ENCODE measurements at places on chromosomes 1 and 21.

GRCh38 chr1:150516050-150516591, 569 bp downstream of the FALEC start:
- H3K36me3 ChIP-seq: peaks cover 1% of the 10 kb centered on the region
- H3K4me1 ChIP-seq: peaks cover 13% of the 10 kb centered on the region
- peaks cover 3% of the 10 kb centered on the region for H3K27me3 ChIP-seq
- H3K4me3 ChIP-seq: peak overlapping the region; percentile 89
- DNase-seq: no peak
- peak overlapping the region; percentile 75 for H3K27ac ChIP-seq

DNA sequence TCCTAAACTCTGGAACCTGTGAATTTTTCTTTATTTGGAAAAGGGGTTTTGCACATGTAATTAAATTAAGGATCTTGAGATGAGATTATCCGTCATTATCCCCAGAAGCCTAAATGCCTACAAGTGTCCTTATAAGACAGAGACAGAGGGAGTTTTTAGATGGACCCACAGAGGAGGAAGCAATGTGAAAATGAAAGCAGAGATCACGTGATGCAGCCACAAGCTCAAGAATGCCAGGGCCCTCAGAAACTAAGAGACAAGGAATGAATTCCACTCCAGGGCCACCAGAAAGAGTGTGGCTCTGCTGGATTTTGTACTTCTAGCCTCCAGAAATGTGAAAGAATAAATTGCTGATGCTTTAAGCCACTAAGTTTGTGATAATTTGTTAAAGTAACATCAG, 183.6 kb upstream of the UBE2U start:
- H3K27ac ChIP-seq: no peak overlapping the region
- H3K4me3 ChIP-seq: no peak overlapping the region
- H3K36me3 ChIP-seq: no peaks in the 10 kb centered on the region
- no peak for DNase-seq
- H3K4me1 ChIP-seq: peaks cover 8% of the 10 kb centered on the region

DNA sequence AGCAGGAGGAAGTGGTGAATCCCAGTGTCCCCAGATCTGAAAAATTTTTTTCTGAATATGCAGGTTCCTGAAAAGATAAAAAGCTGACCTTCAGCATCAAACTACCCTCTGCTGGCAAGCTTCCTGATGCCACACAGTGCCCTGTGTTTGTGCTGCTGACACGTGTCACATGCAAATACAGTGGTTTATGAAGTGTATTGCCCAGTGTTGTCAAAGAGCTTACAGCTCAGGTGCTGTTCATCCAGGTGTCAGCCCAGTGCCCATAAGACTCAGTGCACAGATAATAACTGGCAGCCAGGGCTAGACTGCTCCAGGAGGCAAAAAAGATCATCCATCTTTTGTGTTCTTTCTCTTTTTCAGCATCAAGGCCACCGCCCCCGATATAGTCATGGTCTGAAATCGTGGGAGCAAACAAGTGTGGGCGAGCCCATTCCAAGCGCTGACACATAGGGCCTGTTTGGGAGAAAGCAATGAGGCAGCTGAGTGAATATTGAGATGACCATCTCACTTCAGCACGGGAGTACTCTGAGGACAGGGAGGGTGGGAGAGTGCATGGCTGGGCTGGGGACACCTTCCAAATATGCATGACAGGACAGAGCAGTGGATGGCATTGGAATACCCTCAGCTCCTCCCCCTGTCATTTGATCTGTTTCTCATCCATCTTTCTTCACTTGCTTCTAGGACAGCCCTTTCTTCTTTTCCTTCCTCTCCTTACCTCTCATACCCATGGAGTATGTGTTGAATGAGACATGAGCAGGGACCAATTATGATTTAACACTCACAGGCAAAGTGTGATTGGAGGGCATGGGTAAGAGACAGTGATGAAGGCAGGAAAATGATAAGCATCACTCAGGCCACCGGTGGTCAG, 6.4 kb upstream of the KCNK1 start:
- no peak overlapping the region for H3K4me3 ChIP-seq
- H3K4me1 ChIP-seq: peaks cover 2% of the 10 kb centered on the region
- no peak for DNase-seq
- H3K27me3 ChIP-seq: peaks cover 19% of the 10 kb centered on the region

DNA sequence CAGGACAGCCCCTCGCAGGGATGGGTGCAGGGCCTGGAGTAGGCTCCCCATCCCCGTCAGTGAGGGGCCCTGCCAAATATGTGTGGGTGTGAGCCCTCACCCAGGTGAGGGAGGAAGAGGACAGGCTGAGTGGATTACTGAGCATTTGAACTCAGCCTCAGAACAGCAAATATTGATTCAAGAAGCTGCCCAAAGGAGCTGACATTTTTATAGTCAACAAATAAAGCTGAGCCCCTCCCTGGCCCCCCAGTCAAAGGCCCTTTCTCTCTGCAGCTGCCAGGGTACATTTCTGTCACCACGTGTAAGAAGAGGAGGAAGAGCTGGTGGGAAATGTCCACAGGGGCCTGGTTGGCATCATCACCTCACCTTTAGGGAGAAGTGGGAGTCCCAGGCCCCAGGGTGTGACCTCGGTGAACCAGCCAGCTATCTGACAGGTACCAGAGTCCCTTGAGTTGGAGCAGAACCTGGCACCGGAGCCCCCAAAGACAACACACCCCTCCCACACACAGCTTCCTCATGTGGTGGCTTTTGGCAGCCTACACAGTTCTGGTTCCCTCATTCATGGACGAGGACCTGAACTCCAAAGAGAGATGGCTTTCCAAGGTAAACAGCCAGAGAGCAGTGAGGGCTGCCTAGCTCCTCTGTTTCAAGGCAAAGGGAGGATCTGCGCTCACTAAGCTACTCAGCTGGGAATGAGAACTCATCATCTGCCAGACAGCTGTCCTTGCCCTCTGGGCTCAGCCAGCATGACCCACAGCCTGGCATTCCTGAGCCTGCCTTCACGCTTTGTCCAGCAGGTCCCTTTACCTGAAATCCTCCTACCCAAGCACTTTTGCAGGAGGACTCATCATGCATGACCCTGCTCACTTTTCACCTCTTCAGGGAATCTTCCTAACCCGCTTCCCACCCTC, 43.0 kb upstream of the TENT5C start:
- no peaks in the 10 kb centered on the region for H3K36me3 ChIP-seq
- no peak overlapping the region for H3K27ac ChIP-seq
- no peak overlapping the region for H3K4me3 ChIP-seq
- H3K4me1 ChIP-seq: peaks cover 4% of the 10 kb centered on the region
- H3K27me3 ChIP-seq: peaks cover 5% of the 10 kb centered on the region

- no peak for DNase-seq
- H3K4me1 ChIP-seq: no peaks in the 10 kb centered on the region
- H3K36me3 ChIP-seq: no peaks in the 10 kb centered on the region
- H3K4me3 ChIP-seq: no peak overlapping the region
Observed at GRCh38 chr1:218712677-218713076, 367.5 kb downstream of the TGFB2 start.

DNA sequence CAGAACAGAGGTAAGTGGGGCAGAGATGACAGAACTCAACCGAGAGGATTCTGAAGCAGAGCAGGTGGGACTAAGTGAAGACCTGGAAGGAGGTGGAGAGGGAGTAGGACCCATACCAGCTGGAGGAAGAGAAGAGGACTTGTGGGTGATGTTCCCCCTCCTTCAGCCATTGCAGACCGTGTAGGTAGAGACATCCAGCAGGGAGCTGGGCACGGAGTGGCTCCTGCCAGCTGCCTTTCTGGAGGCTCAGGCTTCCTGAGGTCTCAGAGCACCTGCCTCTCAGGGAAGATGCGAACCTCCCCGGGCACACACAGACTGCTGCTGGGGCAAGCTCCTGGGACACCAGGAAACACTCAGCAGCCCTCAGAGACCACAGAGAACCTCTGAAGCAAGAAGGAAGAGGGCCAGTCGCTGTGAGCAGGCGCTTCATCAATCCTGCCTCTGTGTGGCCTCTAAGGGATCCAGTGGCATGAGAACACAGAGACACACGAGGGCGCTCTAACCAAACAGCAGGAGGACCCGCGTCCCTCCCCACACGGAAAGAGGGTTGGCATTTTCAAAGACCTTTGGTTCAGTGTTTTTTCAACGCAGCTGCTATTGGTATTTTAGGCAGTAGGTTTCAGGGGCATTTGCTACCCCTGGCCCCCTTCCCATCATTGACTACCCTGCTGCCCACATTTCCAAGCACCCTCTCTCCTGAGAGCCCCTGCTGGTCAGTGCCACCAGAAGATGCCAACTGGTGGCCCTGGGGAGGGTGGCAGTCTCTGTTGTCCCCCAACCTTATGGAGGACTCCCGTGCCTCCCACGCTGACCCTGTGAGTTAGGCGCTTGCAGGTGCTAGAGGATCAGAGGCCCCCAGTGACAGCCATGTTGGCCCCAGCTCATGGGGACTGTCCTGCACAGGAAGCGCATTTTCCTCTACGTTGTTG, 89.6 kb upstream of the EDN2 start:
- no peak overlapping the region for H3K4me3 ChIP-seq
- H3K36me3 ChIP-seq: peaks cover 2% of the 10 kb centered on the region
- H3K27me3 ChIP-seq: no peaks in the 10 kb centered on the region
- DNase-seq: peak; percentile 78
- H3K27ac ChIP-seq: no peak overlapping the region

- no peak overlapping the region for H3K4me3 ChIP-seq
- no peak for DNase-seq
- no peaks in the 10 kb centered on the region for H3K27me3 ChIP-seq
- no peak overlapping the region for H3K27ac ChIP-seq
- H3K36me3 ChIP-seq: no peaks in the 10 kb centered on the region
Observed at GRCh38 chr21:21029164-21029563, 31.0 kb downstream of the NCAM2 start.

GRCh38 chr1:224133741-224134299, 19.9 kb downstream of the FBXO28 start:
- H3K4me1 ChIP-seq: no peaks in the 10 kb centered on the region
- H3K36me3 ChIP-seq: peaks cover 34% of the 10 kb centered on the region
- no peak overlapping the region for H3K27ac ChIP-seq
- DNase-seq: no peak
- H3K4me3 ChIP-seq: no peak overlapping the region

DNA sequence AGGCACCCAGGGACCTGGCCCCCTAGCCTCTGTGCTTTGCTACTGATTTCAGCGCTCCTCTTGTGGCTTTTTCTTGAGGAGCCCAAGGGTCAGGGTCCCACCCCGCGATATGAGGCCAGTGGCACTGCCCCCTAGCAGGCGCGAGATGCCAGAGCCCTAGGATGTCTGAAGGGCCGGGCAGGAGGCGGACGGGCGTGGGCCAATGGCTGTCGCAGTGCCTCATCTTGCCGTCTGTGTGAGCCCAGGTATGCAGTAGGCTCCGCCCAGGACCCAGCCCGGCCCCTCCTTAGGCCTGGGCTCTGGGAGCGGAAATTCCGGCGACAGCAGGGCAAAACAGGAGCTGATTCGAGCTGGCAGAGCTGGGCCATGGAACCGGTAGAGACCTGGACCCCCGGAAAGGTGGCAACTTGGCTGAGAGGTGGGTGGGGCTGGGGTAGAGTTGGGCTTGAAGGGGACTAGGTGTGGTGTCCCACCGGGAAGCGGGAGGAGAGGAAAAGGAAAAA, at the start of gene CNKSR1:
CNKSR1 (plus strand) TSS at position 310 of the 503 bp plus-strand sequence; CDS start at position 367, 57 bp downstream.
- H3K4me3 ChIP-seq: peak within 1 kb of the TSS; percentile 79
- no peaks in the 10 kb centered on the region for H3K36me3 ChIP-seq
- H3K4me1 ChIP-seq: no peaks in the 10 kb centered on the region
- H3K27ac ChIP-seq: no peak within 1 kb of the TSS
- DNase-seq: no peak

DNA sequence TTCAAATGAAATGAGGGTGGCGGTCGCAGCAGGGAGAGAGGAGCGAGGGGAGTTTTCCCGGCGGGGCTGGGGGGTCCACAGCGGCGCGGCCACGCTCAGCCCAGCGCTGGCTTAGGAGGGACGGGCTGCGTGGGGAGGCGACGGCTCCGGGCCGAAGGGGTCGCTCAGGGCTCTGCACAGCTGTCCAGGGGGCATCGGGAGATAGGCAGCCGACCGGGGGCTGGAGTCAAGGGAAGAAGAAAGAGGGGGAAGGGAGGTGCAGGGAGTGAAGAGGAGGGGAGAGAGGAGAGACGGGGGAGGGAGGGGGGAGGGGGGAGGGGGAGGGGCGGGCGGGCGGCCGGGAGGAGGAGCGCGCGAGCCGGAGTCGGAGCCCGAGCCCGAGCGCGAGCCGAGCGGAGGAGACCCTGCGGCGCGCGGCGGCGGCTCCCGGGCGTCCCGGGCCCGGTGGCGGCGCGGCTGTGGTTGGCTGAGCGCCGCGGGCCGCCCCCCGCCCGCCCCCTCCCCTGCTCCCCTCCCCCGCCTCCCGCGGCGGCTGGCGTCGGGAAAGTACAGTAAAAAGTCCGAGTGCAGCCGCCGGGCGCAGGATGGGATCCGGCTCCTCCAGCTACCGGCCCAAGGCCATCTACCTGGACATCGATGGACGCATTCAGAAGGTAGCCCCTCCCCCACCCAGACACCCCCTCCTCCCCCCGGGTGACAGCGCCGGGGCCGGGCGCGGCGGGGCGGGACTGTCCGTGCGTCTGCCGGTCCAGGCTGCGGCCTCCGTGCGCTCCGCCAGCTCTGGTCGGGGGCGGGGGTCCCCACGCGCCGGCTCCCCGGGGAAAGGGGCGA, at the start of gene PDE9A:
PDE9A (plus strand) TSS at position 391 of the 831 bp plus-strand sequence; CDS start at position 585, 194 bp downstream.
- peak within 1 kb of the TSS; percentile 76 for H3K4me3 ChIP-seq
- H3K4me1 ChIP-seq: peaks cover 10% of the 10 kb centered on the region
- peak within 1 kb of the TSS; percentile 46 for H3K27ac ChIP-seq
- H3K36me3 ChIP-seq: no peaks in the 10 kb centered on the region

DNA sequence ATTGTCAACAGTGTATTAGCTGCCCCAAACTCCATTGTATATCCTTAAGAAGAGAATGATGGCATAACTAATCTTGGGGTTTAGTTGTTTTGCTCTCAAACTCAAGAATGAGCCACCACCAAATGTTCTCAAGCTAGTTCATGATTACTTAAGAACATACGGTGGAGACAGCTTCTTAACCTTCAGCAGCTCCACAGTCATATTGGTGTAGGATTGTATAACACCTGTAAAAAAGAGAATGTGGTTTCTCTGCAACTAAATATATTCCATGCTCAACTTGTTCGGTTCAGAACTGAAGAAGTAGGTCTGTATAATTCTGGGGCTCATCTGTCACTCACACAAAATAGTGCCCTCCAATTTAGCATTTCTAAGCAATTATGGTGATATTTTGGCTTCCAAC, 177.9 kb upstream of the DUSP10 start:
- H3K4me1 ChIP-seq: peaks cover 2% of the 10 kb centered on the region
- no peaks in the 10 kb centered on the region for H3K27me3 ChIP-seq
- H3K36me3 ChIP-seq: no peaks in the 10 kb centered on the region
- H3K4me3 ChIP-seq: no peak overlapping the region

GRCh38 chr21:39610703-39611102, 2.0 kb upstream of the B3GALT5 start:
- H3K36me3 ChIP-seq: no peaks in the 10 kb centered on the region
- peaks cover 39% of the 10 kb centered on the region for H3K27me3 ChIP-seq
- H3K4me3 ChIP-seq: no peak overlapping the region
- no peak overlapping the region for H3K27ac ChIP-seq
- H3K4me1 ChIP-seq: peaks cover 6% of the 10 kb centered on the region

- peaks cover 14% of the 10 kb centered on the region for H3K4me1 ChIP-seq
- no peak for DNase-seq
- H3K4me3 ChIP-seq: no peak overlapping the region
- peaks cover 14% of the 10 kb centered on the region for H3K27me3 ChIP-seq
Observed at GRCh38 chr1:225811622-225812487, 1.9 kb downstream of the EPHX1 start.

GRCh38 chr1:160080381-160081100, 797 bp upstream of the KCNJ9 start:
- no peak overlapping the region for H3K27ac ChIP-seq
- DNase-seq: no peak
- H3K4me1 ChIP-seq: peaks cover 10% of the 10 kb centered on the region
- peaks cover 48% of the 10 kb centered on the region for H3K27me3 ChIP-seq
- H3K36me3 ChIP-seq: peaks cover 3% of the 10 kb centered on the region
- H3K4me3 ChIP-seq: no peak overlapping the region

Data from activated naive CD8-positive, alpha-beta T cell treated with anti-CD3 and anti-CD28 coated beads, Interleukin-2, amount 10 ng/mL, durations not matched to agents 7 days and 5 days (primary cell).